Central memory CD4-positive, alpha-beta T cell (primary cell): ENCODE measurements at places on chromosomes 11 and 22.

GRCh38 chr22:49119551-49119952, 708.1 kb downstream of the BRD1 start:
- no peak for DNase-seq

GRCh38 chr11:80592546-80592945, 1151.7 kb upstream of the TENM4 start:
- DNase-seq = no peak

DNA sequence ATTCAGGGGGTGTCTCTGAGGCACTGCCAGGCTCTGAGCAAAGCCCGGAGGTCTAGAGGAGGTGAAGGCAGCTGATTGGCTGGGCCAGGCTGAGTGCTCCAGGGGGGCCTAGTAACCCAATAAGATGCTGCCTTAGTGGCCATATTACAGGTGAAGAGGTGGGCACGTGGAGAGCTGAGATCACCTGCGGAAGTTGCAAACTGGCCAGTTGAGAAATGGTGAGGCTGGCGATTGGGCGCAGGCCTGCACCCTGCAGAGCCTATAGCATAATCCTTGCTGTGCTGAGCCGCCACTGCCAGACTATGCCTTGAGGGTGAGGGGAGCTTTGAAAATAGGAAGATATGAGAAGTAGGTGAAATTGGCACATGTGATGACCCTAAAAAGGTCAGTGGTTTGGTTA, 21.7 kb downstream of the DERL3 start:
- DNase-seq = no peak

DNA sequence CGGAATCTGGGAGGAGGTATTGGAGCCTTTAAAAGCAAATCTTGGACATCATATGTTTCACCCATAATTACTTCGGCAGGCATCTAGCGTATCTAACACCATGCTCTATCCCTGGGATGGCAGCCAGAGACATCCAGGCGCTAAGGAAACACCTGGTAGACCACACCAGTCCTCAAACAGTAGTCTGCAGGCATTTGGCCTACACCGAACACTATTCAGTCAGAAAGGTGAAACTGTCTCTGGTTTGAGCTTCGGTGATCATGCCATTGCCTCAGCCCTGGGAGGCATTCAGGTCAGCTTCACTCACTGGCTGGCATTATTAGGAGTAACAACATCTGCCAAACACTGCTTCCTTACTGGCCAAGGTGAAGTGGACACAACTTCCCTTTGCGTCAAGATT, 11.7 kb downstream of the SIRT3 start:
- DNase-seq = no peak

- DNase-seq = no peak
Observed at GRCh38 chr11:118221419-118221818, 3.4 kb downstream of the JAML start.

GRCh38 chr11:77736473-77736872, 84.0 kb downstream of the RSF1 start:
- no peak for DNase-seq

GRCh38 chr11:62665599-62666258, 617 bp downstream of the CSKMT start:
- DNase-seq = peak; percentile 49
